CD8-positive, alpha-beta memory T cell (primary cell): ENCODE measurements at places on chromosomes 4 and X. TPM values are rescaled to one million over a fixed set of nuclear protein-coding genes. Genes with fewer than 3 reads are reported as not detected.
A peak's percentile ranks its signal among the peaks of the same experiment; 100 is the strongest.

Gene VEGFD
- not detected for total RNA-seq

Gene PCDH18
- total RNA-seq, result not detected

Gene C4orf36
- total RNA-seq, result not detected

Gene PPEF2
- 0.13 TPM for total RNA-seq

Gene UGT2A1
- not detected for total RNA-seq

Gene RASSF6
- total RNA-seq, result not detected

DNA sequence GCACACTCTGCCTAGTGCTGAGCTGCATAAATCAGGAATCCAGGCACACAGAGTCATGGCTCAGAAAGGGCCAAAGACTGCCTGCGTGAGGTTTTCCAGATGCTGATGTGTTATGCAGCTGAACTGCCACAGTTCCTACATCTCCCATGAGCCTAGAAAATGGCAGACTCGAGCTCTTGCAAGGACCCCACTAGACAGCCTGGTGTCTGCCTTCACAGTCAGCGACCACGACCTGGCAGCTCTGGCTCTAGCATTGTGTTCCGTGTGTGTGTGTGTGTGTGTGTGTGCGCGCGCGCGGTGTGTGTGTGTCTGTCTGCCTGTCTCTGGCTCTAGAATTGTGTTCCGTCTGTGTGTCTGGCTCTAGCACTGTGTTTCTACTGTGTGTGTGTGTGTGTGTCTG lies 203.6 kb upstream of the AGTR2 start:
- no peaks in the 10 kb centered on the region for H3K4me1 ChIP-seq
- no peak overlapping the region for H3K27ac ChIP-seq
- H3K4me3 ChIP-seq, result no peak overlapping the region
- no peak for DNase-seq
- H3K27me3 ChIP-seq, result no peaks in the 10 kb centered on the region

DNA sequence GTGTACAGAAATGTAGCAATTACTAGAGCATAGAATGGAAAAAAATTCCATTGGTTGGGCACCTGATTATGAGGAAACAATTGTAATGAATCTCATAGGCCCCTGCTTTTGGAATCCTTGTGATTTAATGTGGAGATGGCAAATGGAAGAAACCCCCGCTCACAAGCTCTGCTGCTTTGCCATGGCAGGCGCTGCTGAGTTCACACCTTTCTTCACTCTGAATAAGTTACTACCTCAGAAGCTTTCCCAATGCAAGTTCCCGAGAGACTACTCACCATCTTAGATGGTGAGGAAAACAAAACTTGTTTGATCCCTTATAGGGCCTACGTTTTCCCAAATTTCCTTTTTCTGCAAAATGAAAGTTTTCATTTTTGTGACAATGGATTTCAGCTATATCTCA lies 266.6 kb upstream of the TAPT1 start:
- no peaks in the 10 kb centered on the region for H3K4me1 ChIP-seq
- no peak overlapping the region for H3K27ac ChIP-seq
- no peak for DNase-seq
- H3K4me3 ChIP-seq, result no peak overlapping the region
- no peaks in the 10 kb centered on the region for H3K27me3 ChIP-seq

GRCh38 chr4:88158038-88158488 lies 376 bp downstream of the ABCG2 start:
- H3K4me3 ChIP-seq, result peak overlapping the region; percentile 41
- no peaks in the 10 kb centered on the region for H3K27me3 ChIP-seq
- no peak overlapping the region for H3K27ac ChIP-seq
- no peaks in the 10 kb centered on the region for H3K4me1 ChIP-seq
- no peaks in the 10 kb centered on the region for H3K36me3 ChIP-seq

GRCh38 chr4:8315435-8316250 lies 46.1 kb downstream of the HTRA3 start:
- DNase-seq, result no peak
- no peak overlapping the region for H3K27ac ChIP-seq
- no peaks in the 10 kb centered on the region for H3K36me3 ChIP-seq
- no peak overlapping the region for H3K4me3 ChIP-seq
- no peaks in the 10 kb centered on the region for H3K27me3 ChIP-seq

- H3K36me3 ChIP-seq, result no peaks in the 10 kb centered on the region
- H3K27me3 ChIP-seq, result no peaks in the 10 kb centered on the region
- no peaks in the 10 kb centered on the region for H3K4me1 ChIP-seq
- no peak for DNase-seq
These were observed 191.5 kb downstream of the EDA start for GRCh38 chrX:69807400-69807799.

DNA sequence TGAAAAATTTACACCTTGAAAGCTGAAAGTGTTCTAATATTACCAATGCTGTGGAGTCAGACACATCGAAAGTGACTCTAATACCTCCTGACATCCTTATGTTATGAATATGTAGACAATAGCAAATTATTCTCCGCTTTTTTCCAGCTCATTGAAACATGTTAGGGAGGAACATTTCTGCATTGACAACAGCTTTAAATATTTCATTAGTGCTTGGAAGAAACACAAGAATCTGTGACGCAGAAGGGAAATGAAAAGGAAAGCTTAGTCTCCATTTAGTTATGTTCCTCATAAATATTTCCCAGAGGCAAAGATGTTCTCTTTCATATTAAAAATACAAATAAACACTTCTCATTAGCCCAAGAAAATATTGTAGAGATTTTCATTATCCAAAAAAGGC lies 55.8 kb upstream of the CD99 start:
- H3K27ac ChIP-seq, result no peak overlapping the region
- no peaks in the 10 kb centered on the region for H3K4me1 ChIP-seq
- no peak for DNase-seq
- H3K4me3 ChIP-seq, result no peak overlapping the region
- no peaks in the 10 kb centered on the region for H3K36me3 ChIP-seq

- H3K27ac ChIP-seq, result no peak overlapping the region
- no peaks in the 10 kb centered on the region for H3K36me3 ChIP-seq
- no peak overlapping the region for H3K4me3 ChIP-seq
- DNase-seq, result no peak
- H3K4me1 ChIP-seq, result no peaks in the 10 kb centered on the region
- H3K27me3 ChIP-seq, result no peaks in the 10 kb centered on the region
These were observed 22.2 kb upstream of the HSPA4L start for GRCh38 chr4:127759893-127760292.

- H3K27me3 ChIP-seq, result no peaks in the 10 kb centered on the region
- H3K27ac ChIP-seq, result no peak overlapping the region
- H3K36me3 ChIP-seq, result no peaks in the 10 kb centered on the region
- no peaks in the 10 kb centered on the region for H3K4me1 ChIP-seq
- H3K4me3 ChIP-seq, result no peak overlapping the region
- no peak for DNase-seq
These were observed 94.6 kb downstream of the COX18 start for GRCh38 chr4:72974694-72975487.

- H3K4me1 ChIP-seq, result peaks cover 24% of the 10 kb centered on the region
- DNase-seq, result no peak
- H3K27me3 ChIP-seq, result no peaks in the 10 kb centered on the region
- H3K4me3 ChIP-seq, result no peak overlapping the region
These were observed 40.4 kb upstream of the PROM1 start for GRCh38 chr4:16124232-16124631.

- H3K36me3 ChIP-seq, result no peaks in the 10 kb centered on the region
- H3K4me3 ChIP-seq, result peak within 1 kb of the TSS; percentile 80
- H3K4me1 ChIP-seq, result peaks cover 6% of the 10 kb centered on the region
- peak within 1 kb of the TSS; percentile 31 for H3K27ac ChIP-seq
These were observed at the start of gene ZDHHC9 for GRCh38 chrX:129843459-129844306. Gene ZDHHC9, minus strand, starts transcription at chrX:129843886. Its CDS starts 1,941 bp downstream, at chrX:129841945.

DNA sequence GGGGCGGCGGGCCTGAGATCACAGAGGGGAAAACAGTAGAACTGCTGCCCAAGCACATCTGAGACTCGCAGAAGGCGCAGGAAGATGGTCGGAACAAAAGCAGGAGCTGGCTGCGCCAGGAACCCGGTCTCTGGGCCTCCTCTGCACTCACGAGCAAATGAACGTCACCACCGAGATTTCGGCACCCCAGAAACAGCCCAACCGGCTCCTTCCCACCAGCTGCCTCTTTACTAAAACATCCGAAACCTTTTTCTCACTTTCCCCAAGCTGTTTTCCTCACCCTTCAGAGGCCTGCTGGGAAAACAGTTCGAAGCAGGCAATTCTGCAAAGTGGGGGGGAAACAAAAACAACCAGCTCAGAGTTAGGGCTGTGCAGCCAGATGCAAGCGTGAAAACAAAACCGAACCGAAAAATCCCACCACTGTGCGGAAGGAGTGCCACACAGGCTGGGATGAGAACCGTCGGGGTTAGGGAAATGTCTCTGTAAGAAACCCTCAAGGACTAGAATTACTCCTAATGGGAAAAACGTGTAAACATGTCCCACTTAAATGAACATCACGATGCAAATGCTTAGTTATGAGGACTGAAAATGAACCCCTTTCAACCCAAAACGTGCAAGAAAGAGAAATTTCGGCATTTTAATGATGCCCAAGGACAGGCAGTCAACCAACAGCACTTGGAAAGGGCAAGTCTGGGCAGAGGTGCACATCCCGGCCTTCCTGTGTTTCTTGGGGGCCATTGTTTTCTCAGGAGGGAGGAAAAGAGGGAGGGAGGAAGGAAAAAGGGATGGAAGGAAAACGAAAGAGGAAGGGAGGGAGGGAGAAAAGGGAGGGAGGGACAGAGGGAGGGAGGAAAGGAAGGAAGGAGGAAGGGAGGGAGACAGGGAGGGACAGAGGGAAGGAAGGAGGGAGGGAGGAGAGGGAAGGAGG lies 15.8 kb downstream of the DHRSX start:
- no peak overlapping the region for H3K27ac ChIP-seq
- H3K27me3 ChIP-seq, result no peaks in the 10 kb centered on the region
- no peak overlapping the region for H3K4me3 ChIP-seq
- no peaks in the 10 kb centered on the region for H3K4me1 ChIP-seq

DNA sequence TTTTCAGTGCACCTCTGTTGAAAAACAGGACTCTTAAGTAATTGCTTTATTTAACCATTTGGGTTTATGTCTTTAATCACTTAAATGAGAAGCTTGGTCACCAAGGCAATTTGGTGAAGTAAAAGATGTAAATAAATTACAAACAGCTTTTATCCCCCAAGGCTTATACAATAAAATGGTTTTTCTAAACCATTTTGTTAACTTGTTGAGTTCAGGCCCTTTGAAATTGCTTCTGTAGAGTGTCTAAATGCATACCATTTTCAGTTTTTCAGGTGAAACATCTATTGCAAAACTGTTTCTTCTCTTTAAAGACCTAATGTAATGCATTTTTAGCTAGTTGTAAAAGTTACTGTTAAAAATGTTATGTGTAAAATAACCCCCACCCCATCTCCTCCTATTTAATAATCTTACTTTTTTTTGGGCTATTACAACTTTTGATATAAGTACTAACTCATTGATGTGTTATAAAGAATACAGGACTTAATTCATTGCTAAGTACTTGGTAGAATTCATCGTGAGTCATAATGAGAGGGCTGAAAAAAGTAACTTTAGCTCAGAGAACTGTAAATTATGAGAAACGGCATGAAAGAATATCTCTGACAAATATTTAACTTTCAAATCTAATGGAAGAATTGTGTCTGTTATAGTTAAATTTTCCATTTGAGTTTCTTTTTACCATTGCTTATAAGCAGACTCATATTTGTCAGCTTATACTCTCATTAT lies 4.5 kb downstream of the RAPGEF2 start:
- H3K4me3 ChIP-seq, result no peak overlapping the region
- H3K27ac ChIP-seq, result peak overlapping the region; percentile 2
- H3K4me1 ChIP-seq, result peaks cover 32% of the 10 kb centered on the region
- H3K27me3 ChIP-seq, result no peaks in the 10 kb centered on the region
- DNase-seq, result no peak

GRCh38 chr4:170978990-170979389 lies 834.2 kb upstream of the GALNTL6 start:
- no peak overlapping the region for H3K27ac ChIP-seq
- no peaks in the 10 kb centered on the region for H3K36me3 ChIP-seq
- no peak for DNase-seq
- no peaks in the 10 kb centered on the region for H3K27me3 ChIP-seq

DNA sequence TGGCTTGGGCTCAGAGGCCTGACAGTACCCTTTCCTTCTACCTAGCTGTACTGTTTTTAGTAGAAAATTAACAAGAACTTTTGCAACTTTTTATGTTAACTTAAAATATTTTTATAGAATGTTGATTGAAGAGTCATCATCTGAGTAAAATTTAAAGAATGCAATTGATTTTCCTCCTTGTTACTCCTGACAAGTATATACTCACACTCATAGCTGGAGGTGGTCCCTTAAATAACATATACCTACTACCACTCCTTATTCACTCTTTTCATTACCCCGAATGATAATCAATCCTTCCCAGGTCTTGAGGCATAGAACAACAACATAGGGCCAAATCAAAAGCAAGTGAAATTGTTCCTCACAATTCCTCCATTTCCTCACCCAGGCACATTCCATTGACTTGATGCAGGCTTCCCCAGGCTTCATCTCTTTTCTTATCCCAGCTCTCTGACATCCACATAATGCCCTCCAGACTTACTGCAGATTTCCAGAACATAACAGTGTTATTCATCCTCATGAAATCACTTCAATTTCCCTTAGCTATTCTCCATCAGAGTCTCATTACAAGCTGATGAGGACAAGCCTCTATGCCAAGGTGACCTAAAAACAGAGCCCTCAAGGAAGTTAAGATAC lies 73.2 kb upstream of the ANXA10 start:
- no peak overlapping the region for H3K27ac ChIP-seq
- H3K27me3 ChIP-seq, result no peaks in the 10 kb centered on the region
- H3K36me3 ChIP-seq, result no peaks in the 10 kb centered on the region
- DNase-seq, result no peak
- no peaks in the 10 kb centered on the region for H3K4me1 ChIP-seq

DNA sequence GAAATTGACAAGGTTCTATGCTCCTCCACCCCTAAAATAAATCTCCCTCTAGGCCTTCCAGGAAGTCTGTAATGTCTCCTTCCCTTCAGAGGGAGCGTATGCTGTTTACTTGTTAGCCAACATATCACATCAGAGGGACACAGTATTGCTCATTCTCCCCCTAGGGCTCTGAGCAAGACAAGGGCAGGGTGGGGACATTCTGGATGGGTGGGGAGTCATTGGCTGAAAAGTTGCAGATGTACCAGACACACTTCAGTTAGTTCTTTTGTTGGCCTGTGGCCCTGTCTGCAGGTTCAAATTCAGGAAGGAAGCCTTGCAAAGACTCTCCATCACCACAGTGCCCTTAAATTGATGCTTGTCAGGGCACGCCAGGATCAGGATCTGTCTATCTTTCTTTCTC lies 106.3 kb upstream of the TEX13D start:
- H3K4me1 ChIP-seq, result peaks cover 16% of the 10 kb centered on the region
- no peak overlapping the region for H3K4me3 ChIP-seq
- no peaks in the 10 kb centered on the region for H3K27me3 ChIP-seq
- H3K27ac ChIP-seq, result no peak overlapping the region
- no peaks in the 10 kb centered on the region for H3K36me3 ChIP-seq

DNA sequence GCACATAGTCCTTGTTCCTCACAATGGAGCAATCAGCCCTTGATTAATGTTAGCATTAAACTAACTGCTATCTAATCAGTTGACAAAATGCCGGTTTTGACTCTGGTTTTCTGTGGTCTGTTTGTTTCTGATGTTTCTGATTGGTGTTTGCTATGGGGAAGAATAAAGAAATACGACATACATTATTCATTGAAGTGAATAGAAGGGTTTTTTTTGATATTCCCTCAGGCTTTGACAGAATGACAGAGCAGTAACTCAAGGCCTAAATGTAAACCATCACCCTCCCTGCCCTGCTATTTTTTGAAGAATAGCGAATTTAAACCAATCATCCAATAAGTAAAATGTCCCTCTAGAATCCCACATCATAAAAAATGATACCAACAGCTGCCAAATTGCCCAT lies 65.5 kb upstream of the HS3ST1 start:
- H3K4me1 ChIP-seq, result no peaks in the 10 kb centered on the region
- no peaks in the 10 kb centered on the region for H3K27me3 ChIP-seq
- no peak overlapping the region for H3K27ac ChIP-seq
